ENCODE measurements at places on chromosomes 5 and 9. TPM values are rescaled to one million over a fixed set of nuclear protein-coding genes. Genes with fewer than 3 reads are reported as not detected.

COL27A1 gene
- total RNA-seq: 21.5 TPM

SPINK6 gene
- total RNA-seq: not detected

SHOC1 gene
- total RNA-seq: not detected

- no peak for DNase-seq
These were observed 377.5 kb downstream of the MED10 start for GRCh38 chr5:6000867-6001266.

GRCh38 chr9:14258660-14259239, 55.2 kb downstream of the NFIB start:
- DNase-seq: no peak

DNA sequence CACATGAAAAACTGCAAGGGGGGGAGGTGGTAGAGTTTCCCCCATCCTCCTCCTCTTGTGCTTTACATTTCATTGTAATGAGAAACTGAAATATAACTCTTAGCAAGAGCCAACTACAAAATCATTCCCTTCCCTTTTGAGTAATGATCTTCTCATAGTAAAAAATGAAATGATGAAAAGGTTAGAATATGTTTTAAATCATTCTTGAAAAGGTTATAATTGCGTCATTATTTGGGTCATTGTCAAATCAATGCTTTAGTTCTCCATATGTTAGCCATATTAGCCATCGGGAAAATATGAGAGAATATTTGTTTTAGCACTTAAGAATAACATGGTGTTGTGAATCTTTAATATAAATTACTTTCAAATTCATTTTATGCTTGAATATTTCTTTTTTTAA, 1185.0 kb upstream of the CDH18 start:
- DNase-seq: no peak

GRCh38 chr5:54398191-54398590, 57.3 kb upstream of the HSPB3 start:
- DNase-seq: no peak
